ENCODE measurements at places on chromosomes 1 and 21. TPM values are rescaled to one million over a fixed set of nuclear protein-coding genes. Genes with fewer than 3 reads are reported as not detected.

The PRDM2 gene
- 25.5 TPM for polyA plus RNA-seq

The SLC39A1 gene
- 44.9 TPM for polyA plus RNA-seq

The IL20 gene
- polyA plus RNA-seq, result 0.66 TPM

The BSND gene
- polyA plus RNA-seq, result 0.11 TPM

GRCh38 chr1:55612988-55613387, 397.8 kb upstream of the USP24 start:
- no peaks in the 10 kb centered on the region for H3K27me3 ChIP-seq
- DNase-seq, result no peak
- no peak overlapping the region for H3K4me3 ChIP-seq
- no peaks in the 10 kb centered on the region for H3K4me1 ChIP-seq
- H3K27ac ChIP-seq, result no peak overlapping the region
- H3K36me3 ChIP-seq, result no peaks in the 10 kb centered on the region

GRCh38 chr1:197145446-197146024, 934 bp downstream of the ASPM start:
- DNase-seq, result no peak
- peak overlapping the region; percentile 89 for H3K4me3 ChIP-seq

DNA sequence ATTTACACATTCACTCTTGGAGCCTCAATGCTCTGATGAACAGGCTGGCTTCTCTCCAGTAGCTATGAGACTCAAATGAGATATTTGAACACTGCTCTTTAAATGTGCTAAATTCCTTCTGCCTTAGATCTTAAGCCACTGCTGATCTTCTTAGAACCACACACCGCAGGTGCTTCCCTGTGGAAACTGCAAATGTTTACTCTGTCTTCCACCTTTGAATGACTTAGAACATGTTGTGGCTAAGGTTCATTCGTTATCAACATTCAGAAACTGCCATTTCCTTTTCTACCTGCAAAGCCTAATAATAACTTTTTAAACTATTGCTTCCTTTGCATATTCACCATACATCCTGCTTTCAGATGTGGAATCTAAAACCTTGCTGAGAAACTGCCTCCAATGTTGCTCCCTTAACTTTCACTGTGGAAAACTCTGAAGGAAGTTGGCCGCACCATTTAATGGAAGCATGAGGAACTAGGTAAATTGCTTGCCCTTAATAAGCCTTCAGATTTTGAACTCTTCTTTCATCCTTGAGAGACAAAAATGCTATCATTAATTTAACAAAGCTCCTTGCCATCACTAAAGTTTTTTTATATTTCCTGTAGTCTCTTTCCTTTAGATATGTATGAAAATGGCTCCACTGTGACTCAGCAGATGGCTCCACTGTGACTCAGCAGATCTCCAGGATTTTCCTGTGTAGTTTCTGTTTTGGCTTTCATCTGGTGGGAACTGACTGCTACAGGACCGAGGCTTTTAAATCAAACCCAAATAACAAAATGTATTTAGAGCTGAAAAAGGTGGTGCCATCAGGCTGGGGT, 143.8 kb downstream of the TNFSF18 start:
- H3K4me1 ChIP-seq, result peaks cover 12% of the 10 kb centered on the region
- H3K4me3 ChIP-seq, result no peak overlapping the region
- DNase-seq, result no peak
- H3K27me3 ChIP-seq, result no peaks in the 10 kb centered on the region

GRCh38 chr1:203880606-203881005, 19.2 kb downstream of the SNRPE start:
- H3K36me3 ChIP-seq, result no peaks in the 10 kb centered on the region
- DNase-seq, result no peak
- no peak overlapping the region for H3K27ac ChIP-seq

GRCh38 chr1:230142608-230143210, 75.7 kb downstream of the GALNT2 start:
- peaks cover 51% of the 10 kb centered on the region for H3K4me1 ChIP-seq
- no peak overlapping the region for H3K27ac ChIP-seq
- DNase-seq, result no peak

- no peaks in the 10 kb centered on the region for H3K36me3 ChIP-seq
- H3K4me3 ChIP-seq, result peak overlapping the region; percentile 73
- H3K27me3 ChIP-seq, result peaks cover 8% of the 10 kb centered on the region
- H3K4me1 ChIP-seq, result peaks cover 18% of the 10 kb centered on the region
- no peak overlapping the region for H3K27ac ChIP-seq
Measured at GRCh38 chr1:43990271-43991199, 864 bp upstream of the CCDC24 start.

DNA sequence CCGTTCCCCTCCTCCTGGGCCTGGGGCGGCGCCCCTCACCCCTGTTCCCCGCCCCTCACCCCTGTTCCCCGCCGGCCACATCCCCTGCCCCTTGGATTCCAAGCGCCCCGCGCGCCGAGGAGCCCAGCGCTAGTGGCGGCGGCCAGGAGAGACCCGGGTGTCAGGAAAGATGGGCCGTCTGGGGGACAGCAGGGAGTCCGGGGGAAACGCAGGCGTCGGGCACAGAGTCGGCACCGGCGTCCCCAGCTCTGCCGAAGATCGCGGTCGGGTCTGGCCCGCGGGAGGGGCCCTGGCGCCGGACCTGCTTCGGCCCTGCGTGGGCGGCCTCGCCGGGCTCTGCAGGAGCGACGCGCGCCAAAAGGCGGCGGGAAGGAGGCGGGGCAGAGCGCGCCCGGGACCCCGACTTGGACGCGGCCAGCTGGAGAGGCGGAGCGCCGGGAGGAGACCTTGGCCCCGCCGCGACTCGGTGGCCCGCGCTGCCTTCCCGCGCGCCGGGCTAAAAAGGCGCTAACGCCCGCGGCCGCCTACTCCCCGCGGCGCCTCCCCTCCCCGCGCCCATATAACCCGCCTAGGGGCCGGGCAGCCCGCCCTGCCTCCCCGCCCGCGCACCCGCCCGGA, at the start of gene TP73:
TSS of gene TP73 (plus strand) at position 587 of the 618 bp plus-strand sequence. CDS start 29,850 bp downstream, outside the sequence.
- H3K4me3 ChIP-seq, result peak within 1 kb of the TSS; percentile 39
- H3K27ac ChIP-seq, result no peak within 1 kb of the TSS
- H3K4me1 ChIP-seq, result peaks cover 10% of the 10 kb centered on the region
- peaks cover 55% of the 10 kb centered on the region for H3K27me3 ChIP-seq
- no peak for DNase-seq
- H3K36me3 ChIP-seq, result peaks cover 5% of the 10 kb centered on the region

DNA sequence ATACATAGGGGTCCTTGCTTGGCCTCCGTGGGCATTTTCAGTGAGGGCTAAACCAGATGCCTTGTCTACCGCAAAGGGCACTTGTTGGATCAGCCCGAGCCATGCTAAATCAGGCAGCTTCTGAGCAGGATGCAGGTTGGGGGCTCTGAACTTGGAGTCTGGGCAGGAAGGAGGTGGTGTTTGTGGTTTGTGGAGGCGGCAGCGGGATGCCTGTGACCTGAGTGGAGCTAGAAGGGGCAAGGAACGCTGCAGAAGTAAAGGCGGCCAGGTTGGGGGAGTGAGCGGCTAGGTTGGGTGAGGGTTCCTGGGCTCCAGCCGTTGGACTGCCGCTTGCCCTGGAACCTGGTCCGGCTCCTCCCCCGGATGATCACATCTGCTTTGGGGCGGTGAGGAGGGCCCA, 183.9 kb downstream of the CAMTA1 start:
- H3K36me3 ChIP-seq, result no peaks in the 10 kb centered on the region
- peaks cover 19% of the 10 kb centered on the region for H3K4me1 ChIP-seq
- DNase-seq, result peak; percentile 25
- peak overlapping the region; percentile 56 for H3K27ac ChIP-seq
- no peak overlapping the region for H3K4me3 ChIP-seq

DNA sequence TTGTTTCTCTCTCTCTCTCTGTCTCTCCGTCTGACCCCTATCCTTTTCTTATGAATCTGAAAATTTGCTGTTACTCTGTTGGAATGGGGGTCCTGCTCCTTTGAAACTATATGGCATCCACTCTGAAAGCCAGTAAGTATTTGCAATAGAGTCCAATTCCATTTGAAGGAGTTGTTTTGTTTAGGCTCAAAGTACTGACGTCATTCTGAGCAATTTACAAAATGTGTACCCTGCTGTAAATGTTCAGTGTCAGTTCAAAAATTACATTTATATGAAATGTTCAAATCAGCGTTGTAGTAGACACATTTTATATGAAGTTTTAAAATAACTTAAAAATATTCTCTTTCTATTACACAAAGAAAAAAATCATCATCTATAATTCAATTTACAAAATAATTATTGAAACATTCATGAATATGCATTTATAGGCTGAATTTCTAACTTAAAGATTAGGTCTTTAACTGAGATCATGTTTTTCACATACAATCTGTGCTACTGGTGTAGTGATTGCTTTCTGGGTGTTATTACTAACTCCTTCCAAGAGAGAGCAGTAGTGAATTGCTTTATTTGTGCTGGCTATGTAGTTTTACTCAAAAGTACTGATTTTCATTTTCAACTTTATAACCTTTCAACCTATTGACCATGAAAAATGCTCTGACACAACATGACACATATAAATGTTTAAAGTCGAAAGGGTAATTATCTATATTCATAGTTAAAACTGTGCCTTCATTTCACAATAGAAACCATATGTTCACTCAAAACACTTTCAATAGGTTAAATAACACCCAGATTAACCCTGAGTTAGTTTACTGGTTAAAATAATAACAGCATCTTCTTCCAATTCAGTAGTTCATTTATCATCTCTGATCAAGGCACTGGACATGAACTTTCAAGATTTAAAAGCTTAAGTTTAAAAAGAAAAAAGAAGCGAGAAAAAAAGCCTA, 253.1 kb upstream of the ADGRL4 start:
- no peaks in the 10 kb centered on the region for H3K27me3 ChIP-seq
- H3K4me3 ChIP-seq, result no peak overlapping the region
- no peak overlapping the region for H3K27ac ChIP-seq

- no peak for DNase-seq
- peaks cover 4% of the 10 kb centered on the region for H3K27me3 ChIP-seq
- peak overlapping the region; percentile 58 for H3K4me3 ChIP-seq
- H3K36me3 ChIP-seq, result no peaks in the 10 kb centered on the region
- H3K27ac ChIP-seq, result peak overlapping the region; percentile 55
Measured at GRCh38 chr1:165631342-165632151, 513 bp downstream of the MGST3 start.

Data from thymus (tissue), 14 donors.